ENCODE measurements at places on chromosomes 13 and 19.
A peak's percentile ranks its signal among the peaks of the same experiment; 100 is the strongest.

DNA sequence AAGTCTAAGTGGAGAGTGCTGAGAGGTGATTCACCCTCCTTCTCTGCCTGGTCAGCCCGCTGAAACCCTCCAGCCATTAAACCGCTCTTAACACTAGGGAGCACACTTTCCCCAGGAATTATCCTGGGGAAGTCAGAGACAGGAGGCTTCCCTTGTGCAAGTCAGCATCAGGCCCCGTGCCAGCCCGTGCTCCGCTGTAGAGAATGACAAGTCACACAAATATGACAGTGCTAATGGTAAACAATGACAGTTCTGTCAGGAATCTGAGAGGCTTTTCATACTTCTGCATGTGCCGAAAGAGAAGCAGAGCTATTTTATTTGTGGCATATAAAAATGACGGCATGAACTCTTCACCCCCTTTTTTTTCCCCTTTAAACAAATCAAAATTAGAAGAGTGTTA lies 816.9 kb upstream of the SLC10A2 start:
- DNase-seq = peak; percentile 92

DNA sequence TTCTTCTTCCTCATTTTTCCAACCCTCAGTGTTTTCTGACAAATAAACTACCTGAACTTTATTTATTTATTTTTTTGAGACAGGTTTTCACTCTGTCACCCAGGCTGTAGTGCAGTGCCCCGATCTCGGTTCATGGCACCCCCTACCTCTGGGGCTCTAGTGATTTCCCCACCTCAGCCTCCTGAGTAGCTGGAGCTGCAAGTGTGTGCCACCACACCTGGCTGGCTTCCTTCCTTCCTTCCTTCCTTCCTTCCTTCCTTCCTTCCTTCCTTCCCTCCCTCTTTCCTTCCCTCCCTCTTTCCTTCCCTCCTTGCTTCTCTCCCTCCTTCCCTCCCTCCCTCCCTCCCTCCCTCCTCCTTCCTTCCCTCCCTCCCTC lies 32.3 kb downstream of the KCTD4 start:
- DNase-seq = no peak

DNA sequence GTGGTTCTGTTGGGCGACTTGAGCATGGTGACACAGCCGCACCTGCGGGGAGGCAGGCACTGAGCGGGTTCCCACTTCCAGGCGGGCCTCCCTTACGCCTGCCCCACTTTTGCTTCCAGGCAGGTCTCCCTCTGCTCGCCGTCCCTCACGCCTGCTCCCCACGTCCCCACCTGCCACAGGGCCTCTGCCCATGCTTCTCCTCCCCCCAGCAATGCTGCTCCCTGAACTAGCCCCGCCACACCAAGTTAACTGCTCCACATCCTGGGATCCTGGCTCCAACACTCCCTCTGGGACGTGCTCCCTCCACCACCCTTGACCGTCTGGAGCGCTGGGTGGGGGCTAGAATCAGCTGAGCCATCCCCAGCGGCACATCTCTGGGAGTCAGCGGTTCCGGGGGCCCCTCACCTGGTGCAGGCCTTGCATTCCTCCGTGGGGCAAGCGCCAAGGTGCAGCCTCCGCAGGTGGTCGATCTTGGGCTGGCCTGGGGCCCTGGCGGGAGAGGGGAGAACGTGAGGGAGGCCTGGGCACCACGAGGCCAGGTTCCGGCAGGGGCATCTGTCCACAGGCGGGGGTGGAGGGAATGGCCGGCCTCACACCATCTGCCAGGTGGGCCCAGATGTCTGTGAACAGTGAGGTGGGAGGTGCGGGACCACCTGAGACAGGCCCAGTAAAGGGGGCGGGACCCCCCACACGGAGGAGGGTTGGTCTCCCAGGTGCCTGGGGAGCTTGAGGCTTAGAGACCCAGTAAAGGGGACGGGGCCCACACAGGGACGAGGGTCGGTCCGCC lies 9.2 kb downstream of the CFD start:
- DNase-seq = no peak

GRCh38 chr13:95447814-95448213 lies 104.7 kb upstream of the CLDN10 start:
- DNase-seq = no peak

DNA sequence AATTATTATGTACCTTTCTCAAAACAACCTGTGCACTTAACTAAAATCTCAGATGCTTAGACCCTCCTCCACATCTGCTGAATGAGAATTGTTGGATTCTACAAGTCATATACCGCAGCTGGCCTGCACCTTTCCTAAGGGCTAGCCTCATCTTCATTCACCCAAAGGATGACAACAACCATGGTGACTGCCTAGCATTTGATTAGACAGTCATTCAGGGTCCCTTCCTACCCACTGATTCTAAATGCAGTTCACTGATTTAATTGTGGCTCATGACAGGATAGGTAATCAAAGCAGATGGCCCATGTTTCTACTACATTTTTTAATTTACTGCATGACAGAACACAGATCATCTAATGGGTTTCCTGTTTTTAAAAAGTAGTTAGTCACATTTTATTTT lies 551.9 kb upstream of the SLC10A2 start:
- DNase-seq = no peak

DNA sequence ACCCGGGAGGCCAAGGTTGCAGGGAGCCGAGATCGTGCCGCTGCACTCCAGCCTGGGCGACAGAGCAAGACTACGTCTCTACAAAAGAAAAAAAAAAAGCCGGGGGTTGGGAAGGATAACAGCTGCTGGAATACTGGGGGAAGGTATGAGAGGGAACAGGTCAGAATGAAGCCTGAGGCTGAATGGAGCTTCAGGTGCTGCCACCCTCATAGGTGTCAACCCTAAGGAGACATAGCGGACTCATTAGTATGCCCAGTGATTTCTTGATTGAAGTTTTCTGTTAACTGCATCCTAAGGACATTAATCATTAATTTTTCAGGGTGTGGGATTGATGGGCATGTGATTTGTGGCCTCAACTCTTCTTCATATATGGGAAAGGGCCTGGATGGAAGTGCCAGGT lies 6.0 kb downstream of the SMARCA4 start:
- no peak for DNase-seq
